Astrocyte of the cerebellum (primary cell): ENCODE measurements at places on chromosomes 16 and 17.

- DNase-seq: no peak
Measured at GRCh38 chr17:40310882-40311391, 2.0 kb downstream of the RARA start.

DNA sequence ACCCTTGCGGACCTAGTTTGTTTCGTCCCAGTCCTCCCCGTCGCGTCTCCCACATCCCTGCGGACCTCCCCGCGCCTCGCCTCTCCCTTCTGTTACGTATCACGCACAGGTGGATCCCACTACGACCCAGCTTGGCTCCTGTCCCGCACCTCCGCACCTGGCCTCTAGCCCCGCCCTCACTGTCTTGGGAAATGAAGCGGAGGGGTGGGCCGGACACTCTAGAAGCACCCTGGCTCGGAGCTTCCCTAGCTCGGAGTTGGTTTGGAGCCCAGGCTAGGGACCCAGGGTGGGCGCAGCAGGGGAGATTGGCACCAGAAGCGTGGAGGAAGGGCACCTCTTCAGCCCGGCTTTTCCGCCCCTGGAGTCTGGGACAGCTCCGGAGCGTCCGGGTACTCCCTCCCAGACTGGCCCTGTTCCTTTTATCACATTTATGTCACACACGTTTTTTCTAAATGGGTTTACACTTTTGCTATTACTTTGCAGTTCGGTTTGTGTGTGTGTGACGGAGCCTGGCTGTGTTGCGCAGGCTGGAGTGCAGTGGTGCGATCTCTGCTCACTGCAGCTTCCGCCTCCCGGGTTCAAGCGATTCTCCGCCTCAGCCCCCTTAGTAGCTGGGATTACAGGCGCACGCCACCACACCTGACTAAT lies 1.4 kb upstream of the CEMP1 start:
- DNase-seq: no peak

GRCh38 chr16:83619381-83620150 lies 188.2 kb upstream of the HSBP1 start:
- DNase-seq: no peak

DNA sequence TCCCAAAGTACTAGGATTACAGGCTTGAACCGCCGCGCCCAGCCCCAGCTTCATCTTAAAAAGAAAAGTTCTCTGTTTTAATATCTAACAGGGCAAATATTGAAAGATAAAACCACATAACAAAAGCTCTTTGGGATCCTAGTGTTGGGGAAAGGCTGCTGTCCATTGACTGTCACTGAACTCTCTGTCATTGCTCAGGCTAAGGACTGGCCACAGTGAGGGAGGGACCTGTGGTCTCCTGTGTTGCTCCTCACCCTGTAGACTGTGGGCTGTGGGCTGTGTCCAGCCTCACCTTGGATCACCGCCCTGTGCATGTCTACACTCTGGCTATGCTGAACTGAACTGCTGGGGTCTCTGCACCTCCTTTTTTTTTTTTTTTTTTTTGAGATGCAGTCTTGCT lies 11.3 kb upstream of the PYDC1 start:
- no peak for DNase-seq

DNA sequence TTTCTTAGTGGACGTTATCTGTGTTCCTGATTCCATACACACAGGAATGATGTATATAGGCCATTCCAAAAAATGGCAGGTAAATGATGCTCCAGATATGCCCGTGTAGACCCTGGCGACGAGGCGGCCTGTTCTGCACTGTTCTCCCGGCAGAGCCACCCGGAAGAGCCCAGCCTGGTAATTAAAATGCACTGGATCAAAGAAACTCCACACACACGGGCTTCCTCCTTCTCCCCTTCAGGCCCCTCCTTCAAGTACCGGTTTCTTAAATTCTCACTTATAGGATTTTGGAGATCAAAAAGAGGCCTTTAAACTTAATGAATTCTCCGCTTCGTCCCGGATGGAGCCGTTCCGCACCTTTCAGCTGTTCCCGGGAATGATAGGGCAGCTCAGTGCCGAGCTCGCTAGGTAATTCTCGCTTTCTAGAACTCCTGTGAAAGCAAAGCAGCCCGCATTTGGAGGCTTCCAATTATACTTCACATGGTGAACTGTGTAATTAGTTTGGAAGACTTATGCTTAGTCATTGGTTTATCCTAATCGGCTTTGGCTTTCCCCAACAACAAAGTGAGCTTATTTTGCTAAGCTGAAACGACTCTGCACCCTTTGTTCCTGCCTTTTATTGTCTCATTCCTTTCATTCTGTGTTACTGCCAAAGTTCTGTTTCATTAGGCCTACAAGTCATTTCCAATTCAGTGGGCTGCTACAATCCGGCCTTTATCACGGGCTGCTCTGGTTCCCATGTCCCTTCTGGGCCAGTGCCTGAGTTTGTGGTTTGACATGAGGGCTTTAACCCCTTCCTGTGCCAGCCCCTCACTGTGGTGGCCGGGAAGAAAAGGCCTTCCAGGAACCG lies 150.0 kb downstream of the MSI2 start:
- peak; percentile 99 for DNase-seq

DNA sequence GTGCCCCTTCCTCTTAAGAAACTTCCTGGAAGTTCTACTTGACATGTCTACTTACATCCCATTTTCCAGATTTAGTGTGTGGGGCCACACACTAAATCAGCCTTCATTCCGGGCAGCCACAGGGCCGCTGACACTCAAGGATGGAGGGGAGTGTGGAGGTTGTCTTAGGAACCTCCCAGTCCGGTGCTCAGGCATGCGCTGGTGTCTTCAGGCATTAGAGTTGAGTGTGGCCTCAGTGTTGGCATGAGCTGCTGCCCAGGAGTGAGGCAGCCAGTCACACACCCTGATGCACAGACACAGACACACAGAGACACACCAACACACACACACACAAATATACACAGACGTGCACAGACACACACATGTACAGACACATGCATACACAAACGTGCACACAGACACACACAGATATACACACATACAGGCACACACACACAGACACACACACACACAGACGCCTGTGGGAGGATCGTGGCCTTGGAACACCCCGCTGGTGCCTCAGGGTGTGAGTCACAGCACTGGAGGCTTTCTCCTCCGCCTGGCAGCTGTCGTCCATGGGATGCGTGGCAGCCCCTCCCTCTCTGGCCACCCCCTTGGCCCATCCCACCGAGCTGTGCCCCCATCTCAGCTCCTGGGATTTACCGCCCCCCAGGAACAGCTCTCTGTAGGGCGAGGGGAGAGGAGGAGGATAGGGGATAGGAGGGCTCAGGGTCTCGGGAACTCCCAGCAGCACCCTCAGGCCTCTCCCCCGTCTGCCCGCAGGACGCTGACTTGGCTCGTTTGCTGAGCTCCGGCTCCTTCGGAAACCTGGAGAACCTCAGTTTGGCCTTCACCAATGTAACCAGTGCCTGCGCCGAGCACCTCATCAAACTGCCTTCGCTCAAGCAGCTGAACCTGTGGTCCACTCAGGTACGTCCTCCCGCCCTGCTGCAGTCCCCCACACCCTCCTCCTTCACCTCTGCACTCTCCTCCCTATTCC lies 75.6 kb upstream of the PLCG2 start:
- no peak for DNase-seq

DNA sequence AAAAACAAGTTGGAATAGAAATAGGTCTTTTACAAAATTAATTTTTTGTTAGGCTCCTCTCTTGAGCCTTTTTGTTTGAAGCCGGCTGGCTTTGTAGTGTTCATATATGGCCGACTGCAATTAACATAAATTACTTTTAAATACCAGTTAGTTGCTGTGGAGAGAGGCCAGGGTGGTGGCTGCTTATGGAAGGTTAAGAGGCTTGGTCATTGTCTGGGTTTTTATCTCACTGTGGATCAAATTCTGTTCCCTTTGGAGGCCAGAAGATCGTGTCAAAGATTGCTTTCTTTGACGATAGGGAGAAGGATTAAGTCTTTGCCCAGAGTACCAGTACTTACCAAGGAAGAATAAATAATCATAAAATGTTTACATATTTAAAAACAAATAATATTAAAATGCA lies 39.9 kb downstream of the MSI2 start:
- DNase-seq: no peak

DNA sequence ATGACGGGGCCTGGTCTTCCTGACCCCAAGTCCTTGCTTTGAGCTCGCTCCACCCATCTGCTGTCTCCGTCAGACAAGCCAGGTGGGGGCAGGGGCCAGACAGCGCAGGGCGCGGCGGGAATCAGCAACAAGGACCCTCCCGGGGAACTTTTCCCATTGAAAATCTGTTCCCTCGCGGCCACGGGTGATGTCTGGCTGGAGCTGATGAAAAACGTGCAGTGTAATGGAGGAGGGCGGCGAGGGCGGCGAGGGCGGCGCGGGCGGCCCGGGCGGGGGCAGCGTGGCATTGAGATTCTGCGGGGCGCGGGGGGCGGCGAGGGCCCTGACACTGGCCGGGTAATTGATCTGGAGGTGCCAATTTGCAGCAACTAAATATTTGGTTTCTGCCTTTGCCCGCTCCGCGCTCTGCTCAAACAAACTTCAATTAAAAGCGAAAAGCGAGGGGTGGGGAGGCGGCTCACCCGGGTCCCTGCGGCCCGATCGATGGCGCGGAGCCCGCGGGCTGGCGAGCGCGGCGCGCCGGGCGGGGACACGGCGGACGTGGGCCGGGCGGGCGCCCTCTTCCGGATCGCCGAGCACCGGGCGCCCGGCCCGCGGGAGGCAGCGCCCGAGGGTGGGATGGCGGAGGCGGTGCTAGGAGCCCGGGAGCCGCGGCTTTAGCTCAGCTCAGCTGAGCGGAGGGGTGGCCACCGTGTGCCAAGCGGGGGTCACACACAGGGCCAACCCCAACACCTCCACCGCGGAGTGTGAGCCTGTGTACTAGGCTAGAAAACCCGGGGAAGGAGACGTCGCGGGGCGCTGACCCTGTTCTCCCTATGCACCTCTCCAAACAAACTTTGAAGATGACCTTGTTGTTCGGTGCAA lies 32.4 kb downstream of the DCAKD start:
- DNase-seq: no peak

DNA sequence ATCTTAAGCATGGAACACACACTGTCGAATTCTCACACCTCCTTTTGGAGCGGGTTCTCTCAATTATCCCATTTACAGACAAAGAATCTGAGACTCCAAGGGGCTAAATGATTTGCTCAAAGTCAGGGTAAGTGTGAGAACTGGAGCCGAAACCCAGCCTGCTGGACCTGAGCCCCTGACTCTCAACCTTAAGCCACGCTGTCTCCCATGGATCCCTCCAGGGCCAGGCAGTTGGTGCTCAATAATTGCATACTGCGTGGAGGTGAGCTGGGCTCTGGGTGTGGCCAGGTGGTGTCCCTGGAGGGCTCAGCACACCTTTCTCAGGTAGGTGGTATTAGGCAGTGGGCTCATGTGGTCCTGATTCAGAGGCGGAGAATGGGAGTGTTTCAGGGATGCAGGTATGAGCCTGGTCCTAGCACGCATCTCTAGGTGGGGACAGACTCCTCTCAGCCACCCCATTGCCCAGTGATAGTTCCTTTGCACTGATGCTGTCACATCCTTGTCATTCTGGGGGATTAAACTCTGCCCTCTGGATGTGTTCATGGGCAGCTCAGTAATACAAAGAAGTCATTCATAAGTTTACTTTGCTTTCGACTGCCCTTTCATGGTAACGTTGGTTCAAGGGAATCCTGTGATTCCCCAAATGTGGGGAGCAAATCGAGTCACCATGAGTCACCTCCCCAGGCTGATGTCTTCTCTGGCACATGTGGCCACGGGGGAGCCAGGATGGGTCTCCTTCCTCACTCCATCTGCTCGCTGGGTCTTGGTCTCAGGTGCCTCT lies 399.5 kb upstream of the TNRC6C start:
- no peak for DNase-seq

DNA sequence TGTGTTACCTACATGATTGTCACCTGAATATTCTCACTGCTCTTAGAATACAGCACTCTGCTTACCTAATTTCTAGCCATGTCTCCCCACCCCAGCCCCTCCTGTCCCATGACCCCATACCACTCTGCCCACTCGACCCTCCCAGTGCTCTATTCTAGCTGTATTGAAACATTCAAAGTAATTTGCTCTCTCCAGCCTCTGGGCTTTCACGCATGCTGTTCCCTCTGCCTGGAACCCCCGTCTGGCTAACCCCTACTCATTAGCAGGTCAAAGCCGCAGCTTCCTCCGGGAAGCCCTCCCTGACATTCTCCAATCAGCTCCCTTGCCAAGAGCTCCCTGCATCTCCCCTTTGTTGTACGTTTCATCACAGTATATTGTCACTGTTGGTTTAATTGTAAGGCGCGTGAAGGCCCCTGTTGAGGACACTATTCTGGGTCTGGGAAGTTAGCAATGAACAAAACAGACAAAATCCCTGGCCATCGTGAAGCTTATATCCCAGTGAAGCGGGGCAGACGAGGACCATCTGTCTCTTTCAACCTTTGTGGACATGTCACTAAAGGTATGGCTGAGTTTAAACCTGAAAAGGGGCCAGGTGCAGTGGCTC lies 72.3 kb upstream of the LHX1 start:
- no peak for DNase-seq

DNA sequence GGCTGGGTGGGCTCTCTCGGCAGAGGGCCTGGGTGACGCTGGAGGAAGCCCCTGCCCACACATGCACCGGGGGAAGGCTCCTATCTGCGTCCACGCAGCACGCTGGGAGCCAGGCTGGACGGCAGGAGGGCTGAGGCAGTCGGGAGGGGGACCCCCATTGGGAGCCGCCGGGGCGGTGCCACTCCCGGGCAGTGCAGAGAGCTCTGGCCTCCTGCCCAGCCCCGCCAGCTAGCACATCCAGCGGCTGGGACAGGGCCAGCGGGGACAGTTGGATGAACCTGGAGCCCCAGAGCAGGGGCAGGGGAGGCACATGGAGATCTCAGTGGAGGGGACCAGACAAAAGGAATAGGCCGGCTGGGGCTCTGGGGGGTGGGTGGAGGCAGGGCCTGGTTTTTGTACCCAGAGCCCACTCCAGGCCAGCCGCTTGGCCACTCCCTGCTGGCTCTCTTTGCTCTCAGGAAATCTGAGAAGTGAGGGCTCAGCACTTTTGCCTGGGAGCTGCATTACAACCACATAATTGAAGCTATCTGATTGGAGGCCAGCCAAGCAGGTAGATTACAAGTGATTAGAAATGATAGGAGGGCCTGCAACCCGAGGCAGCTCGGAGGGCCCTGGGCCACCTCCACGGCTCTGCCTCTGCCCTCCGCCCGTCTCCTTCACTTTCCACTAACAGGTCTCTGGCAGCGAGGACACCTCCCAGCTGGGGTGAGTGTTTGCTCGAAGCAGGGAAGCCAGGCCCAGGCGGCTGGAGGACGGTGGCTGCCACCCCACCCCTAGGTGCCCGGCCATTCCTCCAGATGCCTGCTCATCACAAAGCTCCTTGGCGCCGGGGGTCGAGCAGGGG lies 40.1 kb downstream of the ENGASE start:
- no peak for DNase-seq

DNA sequence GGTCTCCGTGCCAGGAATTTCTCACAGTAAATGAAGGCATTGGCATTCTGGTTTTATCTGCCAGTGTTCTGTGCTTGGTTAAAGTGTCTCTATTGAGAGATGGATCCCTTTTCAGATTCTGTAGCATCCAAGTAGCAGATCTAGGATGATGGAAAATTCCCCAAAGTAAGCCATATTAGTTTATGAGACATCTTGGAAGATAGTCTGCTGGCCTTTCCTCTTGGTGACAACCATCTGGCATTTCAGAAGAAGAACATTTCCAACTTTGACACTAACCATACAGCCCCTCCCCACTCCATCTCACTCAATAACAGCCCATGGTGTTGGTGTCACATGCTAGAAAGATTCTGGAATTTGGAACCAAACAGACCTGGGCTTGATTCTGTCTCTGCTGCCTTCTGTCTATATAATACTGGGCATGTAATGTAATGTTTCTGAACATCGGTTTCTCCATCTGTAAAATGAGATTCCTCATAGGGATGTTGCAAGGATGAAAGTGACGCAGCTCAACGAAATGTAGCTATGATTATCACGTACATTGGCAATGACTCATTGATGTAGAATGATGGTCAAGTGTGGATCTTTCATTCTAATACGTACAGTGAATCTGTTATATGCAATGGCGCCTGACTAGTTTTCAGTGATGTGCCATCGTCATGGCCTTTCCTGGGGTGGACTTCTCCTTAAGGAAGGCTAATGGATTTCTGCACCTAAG lies 32.6 kb upstream of the PIRT start:
- no peak for DNase-seq
